Mesothelial cell of epicardium (in vitro differentiated cells): ENCODE measurements at places on chromosomes 16 and 17. TPM values are rescaled to one million over a fixed set of nuclear protein-coding genes. Genes with fewer than 3 reads are reported as not detected.

Gene RUNDC3A
- 0.34 to 0.60 TPM (median 0.53 TPM) in 3 replicates for total RNA-seq

Gene TCAP
- total RNA-seq, result 1.6 to 3.0 TPM (median 2.3 TPM) in 3 replicates

Gene PIMREG
- 12.1 to 13.9 TPM (median 12.2 TPM) in 3 replicates for total RNA-seq

Gene TBX2
- total RNA-seq, result 164 to 176 TPM (median 173 TPM) in 3 replicates

Gene SMIM36
- not detected in 3 replicates for total RNA-seq

Gene CCDC40
- total RNA-seq, result 20.6 to 25.9 TPM (median 23.5 TPM) in 3 replicates

Gene KCNJ16
- total RNA-seq, result 0.18 to 0.33 TPM (median 0.29 TPM) in 3 replicates

Gene TP53TG3B
- not detected in 3 replicates for total RNA-seq

Gene SLC6A2
- 0.18 to 0.34 TPM (median 0.31 TPM) in 3 replicates for total RNA-seq

Gene ZP2
- total RNA-seq, result not detected in 3 replicates

Gene BCL6B
- 0.22 to 0.34 TPM in 2 of 3 replicates, not detected in the other for total RNA-seq

Gene MT1X
- 6.8 to 8.9 TPM (median 7.1 TPM) in 3 replicates for total RNA-seq

Gene CISD3
- total RNA-seq, result 4.6 to 5.6 TPM (median 5.1 TPM) in 3 replicates

Gene C16orf46
- 0.89 to 2.0 TPM (median 0.90 TPM) in 3 replicates for total RNA-seq

Gene RAB11FIP4
- 21.1 to 21.8 TPM (median 21.2 TPM) in 3 replicates for total RNA-seq

Gene TERB1
- total RNA-seq, result 0.18 to 0.49 TPM (median 0.34 TPM) in 3 replicates

Gene TUBD1
- 10.5 to 13.9 TPM (median 13.0 TPM) in 3 replicates for total RNA-seq

Gene ZNF821
- total RNA-seq, result 25.2 to 28.8 TPM (median 27.1 TPM) in 3 replicates

Gene SDK2
- total RNA-seq, result 29.7 to 33.2 TPM (median 31.8 TPM) in 3 replicates

Gene KRTAP4-16
- not detected in 3 replicates for total RNA-seq

Gene TMC8
- 0.60 to 1.2 TPM (median 1.1 TPM) in 3 replicates for total RNA-seq

Gene CHST4
- total RNA-seq, result not detected in 3 replicates

Gene NECAB2
- total RNA-seq, result 1.2 to 1.8 TPM (median 1.5 TPM) in 3 replicates
